ENCODE measurements at places on chromosomes 3 and 15.

- DNase-seq, result peak; percentile 45
Observed at GRCh38 chr3:9397906-9398699, 688 bp downstream of the SETD5 start.

DNA sequence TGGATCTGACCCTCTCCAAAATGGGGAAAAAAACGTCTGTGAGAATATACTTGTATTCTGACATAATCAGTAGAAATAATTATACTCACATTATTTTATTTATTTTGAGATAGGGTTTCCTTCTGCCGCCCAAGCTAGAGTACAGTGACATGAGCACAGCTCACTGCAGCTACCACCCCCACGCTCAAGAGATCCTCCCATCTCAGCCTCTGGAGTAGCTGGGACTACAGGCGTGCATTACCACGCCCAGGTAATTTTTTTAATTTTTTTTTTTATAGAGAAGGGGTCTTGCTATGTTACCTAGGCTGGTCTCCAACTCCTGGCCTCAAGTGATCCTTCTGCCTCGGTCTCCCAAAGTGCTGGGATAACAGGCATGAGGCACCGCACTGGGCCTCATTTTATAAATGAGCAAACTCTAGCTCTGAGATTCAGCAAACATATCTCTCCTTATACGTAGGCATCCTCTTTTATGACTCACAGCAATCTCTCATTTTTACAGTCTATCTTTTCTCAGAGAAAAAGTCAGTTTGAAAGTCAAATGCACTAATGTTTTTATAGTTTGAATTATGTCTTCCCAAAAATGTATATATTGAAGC is 989 bp upstream of the VGLL3 start:
- DNase-seq, result no peak

DNA sequence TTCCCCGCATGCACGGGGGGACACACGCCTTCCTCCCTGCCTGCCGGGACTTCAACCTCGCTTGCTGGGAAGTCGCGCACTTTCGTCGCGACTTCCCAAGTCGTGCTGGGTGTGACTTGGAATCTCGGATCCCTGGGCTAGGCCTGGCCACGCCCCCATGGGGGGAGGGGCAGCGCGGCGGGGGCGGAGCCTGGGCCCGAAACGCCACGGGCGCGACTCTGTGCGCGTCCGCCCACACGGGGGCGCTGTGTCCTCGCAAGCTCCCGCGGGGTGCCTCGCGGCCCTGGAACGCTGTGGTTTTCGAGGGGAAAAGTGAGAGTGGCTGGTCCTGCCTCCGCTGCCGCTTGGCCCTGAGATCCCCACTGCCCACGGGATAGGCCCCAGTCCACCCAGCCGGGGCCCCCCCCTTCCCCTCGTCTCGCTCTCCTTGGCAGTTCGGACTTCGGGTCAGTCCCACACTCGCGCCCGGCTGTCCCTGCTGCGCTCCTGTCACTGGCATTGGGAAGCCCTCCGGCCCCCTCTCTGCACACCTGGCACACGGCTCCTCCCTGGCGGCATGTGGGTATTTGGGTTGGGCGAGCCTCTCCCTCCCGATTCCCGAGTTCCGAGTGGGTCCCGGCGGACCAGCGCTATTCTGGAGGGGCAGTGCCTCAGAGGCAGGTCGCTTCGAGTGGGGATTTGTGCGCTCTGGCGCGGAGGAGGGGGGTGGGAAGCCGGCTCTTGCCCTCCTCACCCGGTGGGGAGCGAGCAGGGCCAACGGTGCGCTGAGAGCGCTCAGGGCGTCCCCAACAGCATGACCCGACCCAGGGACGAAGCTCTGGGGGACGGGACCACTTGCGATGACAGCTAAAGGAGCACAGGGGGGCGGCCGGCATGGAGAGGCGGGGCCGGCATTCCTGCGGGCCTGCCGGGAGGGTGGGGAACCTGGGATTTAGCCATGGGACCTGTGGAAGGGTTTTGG is 23.6 kb downstream of the SEC61A1 start:
- DNase-seq, result peak; percentile 81

DNA sequence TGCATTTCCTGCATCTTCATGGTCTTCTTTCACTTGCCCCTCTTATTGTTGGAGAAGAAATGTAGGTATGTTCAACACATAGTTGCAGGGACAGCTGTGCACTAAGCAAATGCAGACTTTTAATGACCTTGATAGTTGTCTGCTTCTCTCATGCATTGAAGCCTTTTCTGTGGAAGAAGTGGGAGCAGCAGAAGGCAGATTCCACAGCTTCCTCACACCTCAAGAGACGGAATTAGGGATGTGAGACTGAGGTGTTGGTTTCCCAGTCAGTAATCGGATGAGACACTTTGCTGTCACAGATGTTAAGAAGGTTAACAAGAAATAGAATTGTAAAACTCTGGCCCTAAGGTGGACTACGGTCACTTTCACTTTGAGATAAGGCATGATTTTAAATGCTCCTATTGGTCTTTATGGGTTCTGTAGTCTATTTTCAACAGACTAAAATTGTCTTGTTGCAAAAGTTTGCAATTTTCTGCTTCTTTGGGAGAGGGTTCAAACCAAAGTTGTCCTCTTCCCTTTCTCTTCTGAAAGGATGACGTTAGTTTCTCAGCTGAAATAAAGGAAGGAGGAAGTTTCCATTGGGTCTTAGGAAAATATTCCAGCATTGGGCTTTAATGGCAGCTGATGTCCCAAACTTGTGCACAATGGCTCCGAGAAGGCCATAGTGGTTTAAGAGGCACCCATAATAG is 117.4 kb downstream of the LPP start:
- no peak for DNase-seq

GRCh38 chr15:66170042-66170441 is 83.5 kb downstream of the MEGF11 start:
- no peak for DNase-seq

- no peak for DNase-seq
Observed at GRCh38 chr3:152307829-152308474, 39.2 kb downstream of the MBNL1 start.

- DNase-seq, result no peak
Observed at GRCh38 chr3:150538324-150539208, 7.7 kb downstream of the SERP1 start.

DNA sequence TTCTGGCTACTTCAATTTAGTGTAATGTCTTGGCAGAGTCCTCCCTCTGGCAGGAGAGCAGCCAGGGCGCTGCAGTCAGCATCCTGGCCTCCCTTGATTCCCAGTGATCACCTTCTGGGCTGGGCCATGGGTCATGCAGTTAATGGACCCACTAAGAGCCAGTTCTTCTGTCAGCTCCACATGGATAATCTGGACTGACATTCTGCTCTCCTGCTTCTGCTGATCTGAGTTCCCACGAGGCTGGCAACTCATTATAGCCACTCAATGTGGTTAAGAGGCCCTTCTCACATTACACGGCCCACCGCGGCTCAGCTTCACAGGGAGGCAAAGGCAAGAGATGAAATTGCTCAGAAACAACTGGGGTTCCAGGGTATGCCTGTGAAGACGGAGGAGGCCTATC is 94.0 kb downstream of the WDR76 start:
- DNase-seq, result no peak

DNA sequence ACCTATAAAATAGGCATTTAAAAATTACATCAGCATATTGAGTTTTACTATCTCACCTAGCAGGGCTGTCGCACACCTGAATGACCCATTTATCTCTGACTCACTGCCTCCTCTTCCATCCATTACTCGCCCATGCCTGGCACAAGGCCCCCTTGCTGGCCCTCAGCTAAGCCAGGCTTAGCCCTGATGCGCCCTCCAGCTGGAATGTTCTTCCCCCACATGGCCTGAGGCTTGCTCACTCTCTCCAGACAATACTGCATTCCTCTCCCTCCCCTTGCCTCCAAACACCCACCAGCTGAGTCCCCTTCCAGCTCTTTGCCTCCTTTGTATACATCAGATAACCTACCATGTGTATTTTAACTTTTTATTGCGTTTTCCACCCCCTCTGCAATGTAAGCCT is 7.2 kb downstream of the SH3BP5 start:
- DNase-seq, result no peak

GRCh38 chr3:60803216-60804173 is 447.8 kb downstream of the FHIT start:
- DNase-seq, result no peak

GRCh38 chr3:86537171-86537570 is 453.8 kb downstream of the VGLL3 start:
- DNase-seq, result no peak

- no peak for DNase-seq
Observed at GRCh38 chr3:15645740-15646501, 44.4 kb downstream of the BTD start.

GRCh38 chr3:65448120-65448519 is 590.6 kb downstream of the MAGI1 start:
- DNase-seq, result no peak

GRCh38 chr3:52385157-52385556 is 59.7 kb downstream of the SEMA3G start:
- no peak for DNase-seq

DNA sequence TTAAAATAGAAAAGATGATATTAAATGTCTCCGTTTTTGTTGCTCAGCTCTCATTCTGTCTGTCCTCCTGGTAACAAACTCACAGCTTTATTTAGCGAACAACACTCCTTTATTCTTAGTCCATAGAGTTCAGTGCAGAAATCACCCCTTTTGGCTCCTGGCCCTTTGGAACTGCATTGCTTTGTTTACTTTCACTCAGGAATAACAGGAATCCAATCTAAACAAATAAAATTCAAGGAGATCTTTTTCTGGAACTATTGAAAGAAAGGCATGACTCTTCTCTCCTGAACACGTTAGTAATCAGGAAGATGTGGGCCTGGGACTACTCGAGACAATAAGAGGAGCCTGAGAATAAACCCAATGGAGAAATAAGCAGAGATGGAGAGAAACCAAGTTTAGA is 409.2 kb downstream of the DIPK2A start:
- DNase-seq, result no peak

DNA sequence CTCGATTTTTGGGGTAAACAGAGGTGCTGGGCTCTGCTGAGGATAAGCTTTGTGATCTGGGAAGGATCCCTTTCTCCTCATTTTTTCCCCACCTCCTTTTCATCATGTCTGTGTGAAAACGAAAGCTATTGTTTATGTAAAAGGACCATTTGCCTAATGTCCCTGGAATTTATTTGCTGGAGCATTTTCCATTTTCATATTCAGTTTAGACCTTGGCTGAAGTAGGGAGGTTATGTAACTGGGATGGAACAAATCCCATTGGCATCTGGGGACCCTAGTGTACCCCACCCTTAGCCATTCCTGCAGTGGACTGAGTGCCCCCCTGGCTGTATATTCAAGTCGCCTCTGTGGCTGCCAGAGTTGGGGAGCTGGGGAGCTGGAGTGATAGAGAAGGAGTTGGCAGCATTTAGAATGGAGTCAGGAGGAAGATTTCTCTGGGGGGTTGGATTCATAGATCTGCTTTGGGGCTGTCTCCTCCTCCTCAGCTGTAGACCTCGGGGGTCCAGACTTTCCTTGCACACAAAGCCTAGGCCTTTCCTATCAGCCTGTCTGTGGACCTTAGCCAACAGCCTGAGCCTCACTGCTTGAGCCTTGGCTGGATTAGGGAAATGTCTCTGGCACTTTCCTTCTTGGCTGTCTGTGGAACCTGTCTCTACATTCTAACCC is 270.4 kb upstream of the CTDSPL start:
- DNase-seq, result no peak

- DNase-seq, result no peak
Observed at GRCh38 chr15:70825841-70826240, 28.1 kb downstream of the LARP6 start.

- DNase-seq, result no peak
Observed at GRCh38 chr3:42660131-42660715, 6.7 kb downstream of the ZBTB47 start.

GRCh38 chr3:56985878-56986277 is 74.6 kb upstream of the SPATA12 start:
- peak; percentile 24 for DNase-seq

Data from CD4-positive, CD25-positive, alpha-beta regulatory T cell (primary cell).